ENCODE measurements at places on chromosomes 16 and 17.

DNA sequence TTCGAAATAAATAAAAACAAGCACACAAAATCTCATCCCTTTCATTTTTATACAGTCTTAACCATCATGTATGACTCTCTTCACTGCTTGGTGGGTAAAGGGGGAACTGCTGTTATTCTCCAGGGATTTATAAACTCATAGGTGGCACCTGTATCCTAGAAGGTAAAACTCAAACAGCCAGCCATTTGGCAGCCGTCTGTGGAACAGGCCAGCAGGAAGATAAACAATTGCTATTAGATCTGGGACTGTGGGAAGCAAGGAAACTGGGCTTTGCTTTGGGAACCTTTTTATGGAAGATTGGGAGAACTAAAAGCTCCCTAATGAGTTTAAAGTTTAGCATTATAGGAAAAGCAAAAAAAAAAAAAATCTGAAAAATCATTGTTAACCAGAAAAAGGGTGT, 126.0 kb downstream of the TANGO6 start:
- no peak for DNase-seq

DNA sequence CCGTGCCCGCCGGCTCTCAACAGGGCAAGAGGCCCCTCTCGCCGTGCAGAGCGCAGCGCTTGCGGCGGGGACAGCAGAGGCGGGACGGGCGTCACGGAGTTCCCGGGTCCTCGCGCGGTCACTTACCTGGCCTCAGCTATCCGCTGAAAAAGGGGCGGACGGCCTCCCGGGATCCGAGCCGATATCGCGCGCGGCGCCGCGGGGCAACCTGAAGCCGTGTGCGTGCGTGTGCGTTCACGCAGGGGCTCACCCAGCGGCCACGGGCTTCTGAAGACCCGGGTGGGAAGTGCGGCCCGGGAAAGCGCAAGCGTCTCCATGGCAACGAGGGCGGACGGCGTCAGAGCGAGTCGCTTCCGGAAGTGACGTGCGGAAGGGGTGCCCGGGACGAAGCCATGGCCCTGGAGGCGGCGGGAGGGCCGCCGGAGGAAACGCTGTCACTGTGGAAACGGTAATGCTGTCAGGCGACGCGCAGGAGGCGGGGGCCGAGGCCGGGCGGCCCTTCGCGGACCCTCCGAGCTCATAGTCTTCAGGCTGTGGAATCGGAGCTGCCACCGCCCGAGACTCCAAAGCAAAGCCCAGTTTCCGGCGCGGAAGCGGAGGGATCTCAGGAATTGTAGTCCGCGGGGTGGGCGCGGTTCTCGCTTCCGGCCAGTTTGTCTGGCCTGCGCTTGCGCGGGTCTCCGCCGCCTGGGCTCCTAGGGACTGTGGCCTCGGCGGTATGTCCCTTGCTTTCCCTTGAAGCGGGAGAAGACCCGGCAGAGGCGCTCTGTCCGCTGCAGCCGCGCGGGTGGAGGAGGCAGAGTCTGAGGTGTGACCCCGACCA, at the start of gene ENDOV:
ENDOV (plus strand) TSS at position 365 of the 823 bp plus-strand sequence; CDS start at position 393, 28 bp downstream.
- peak; percentile 97 for DNase-seq

GRCh38 chr17:32341141-32341856, 674 bp downstream of the C17orf75 start:
- DNase-seq = no peak

DNA sequence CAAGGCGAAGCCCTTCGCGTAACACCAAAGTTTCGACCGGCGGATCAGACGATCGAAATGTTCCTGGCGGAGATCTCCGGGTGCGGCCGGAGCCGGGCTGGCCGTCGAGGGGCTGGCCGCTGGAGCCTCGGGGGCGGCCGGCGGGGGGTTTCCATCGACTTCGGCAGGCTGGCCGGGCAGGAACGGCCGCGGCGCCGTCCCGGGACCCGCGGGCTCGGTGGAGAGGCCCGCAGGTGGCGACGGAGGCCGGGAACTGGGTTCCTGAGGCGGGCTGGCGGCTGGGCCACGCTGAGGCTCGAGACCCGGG, 1.1 kb downstream of the EPOP start:
- peak; percentile 78 for DNase-seq

- no peak for DNase-seq
Measured at GRCh38 chr16:4763791-4764190, 3.2 kb downstream of the ZNF500 start.

DNA sequence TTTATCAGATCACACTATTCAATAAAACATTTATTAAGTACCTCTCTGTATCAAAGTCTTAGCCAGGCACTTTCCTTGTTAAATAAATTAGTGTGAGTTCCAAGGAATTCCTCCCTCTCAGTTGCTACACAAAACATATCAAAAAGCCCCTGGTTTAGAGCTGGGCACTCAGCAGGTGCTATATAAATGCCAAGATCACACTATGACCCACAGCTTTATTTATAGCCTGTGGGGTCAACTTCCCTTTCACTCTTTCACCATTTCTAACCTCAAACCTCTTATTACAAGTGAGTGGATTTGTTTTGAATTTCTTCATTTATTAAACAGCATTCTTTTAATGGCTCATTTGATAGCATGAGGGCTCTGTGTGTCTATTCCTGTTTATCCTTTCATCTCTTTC, 112.6 kb upstream of the MPHOSPH6 start:
- DNase-seq = no peak

- peak; percentile 67 for DNase-seq
Measured at GRCh38 chr16:29862383-29862883, 593 bp downstream of the CDIPT start.

- no peak for DNase-seq
Measured at GRCh38 chr17:71849783-71850768, 270.7 kb upstream of the SOX9 start.

DNA sequence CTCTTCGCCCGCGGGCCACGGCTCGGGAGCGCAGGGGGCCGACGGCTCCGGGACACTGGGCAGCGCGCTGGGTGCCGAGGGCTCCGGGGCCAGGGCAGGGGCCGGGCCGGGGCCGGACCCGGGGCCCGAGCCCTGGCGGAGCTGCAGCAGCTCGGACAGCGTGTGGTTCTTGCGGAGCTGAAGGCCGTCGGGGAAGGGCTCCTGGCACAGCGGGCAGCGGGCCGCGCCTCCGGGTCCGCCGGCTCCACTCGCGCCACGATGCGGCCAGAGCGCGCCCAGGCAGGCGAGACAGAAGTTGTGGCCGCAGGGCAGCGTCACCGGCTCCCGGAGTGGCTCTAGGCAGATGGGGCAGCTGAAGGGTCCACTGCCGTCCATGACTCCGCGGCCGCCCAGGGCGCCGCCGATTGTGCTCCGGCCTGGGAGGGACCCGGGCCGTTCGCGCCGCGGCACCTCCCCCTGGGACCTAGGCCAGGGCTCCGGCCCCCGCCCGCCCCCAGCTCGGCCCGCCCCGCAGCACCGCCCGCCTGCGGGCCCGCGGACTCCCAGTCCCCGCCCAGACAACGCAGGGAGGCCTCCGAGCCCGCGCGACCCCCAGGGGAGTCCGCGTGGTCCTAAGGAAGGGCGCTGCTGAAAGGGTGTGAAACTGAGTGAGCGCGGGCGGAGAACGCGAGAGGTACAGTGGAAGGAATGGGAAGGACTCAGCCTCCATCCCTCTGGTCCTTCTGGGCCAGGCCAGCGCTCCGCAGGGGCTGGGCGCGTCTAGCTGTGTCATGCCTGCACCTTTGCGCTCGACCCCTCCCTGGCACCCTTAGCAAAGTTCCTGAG, at the start of gene TRIM47:
TRIM47 (minus strand) TSS at position 408 of the 825 bp plus-strand sequence; CDS start at position 375, 33 bp downstream.
- DNase-seq = peak; percentile 82

DNA sequence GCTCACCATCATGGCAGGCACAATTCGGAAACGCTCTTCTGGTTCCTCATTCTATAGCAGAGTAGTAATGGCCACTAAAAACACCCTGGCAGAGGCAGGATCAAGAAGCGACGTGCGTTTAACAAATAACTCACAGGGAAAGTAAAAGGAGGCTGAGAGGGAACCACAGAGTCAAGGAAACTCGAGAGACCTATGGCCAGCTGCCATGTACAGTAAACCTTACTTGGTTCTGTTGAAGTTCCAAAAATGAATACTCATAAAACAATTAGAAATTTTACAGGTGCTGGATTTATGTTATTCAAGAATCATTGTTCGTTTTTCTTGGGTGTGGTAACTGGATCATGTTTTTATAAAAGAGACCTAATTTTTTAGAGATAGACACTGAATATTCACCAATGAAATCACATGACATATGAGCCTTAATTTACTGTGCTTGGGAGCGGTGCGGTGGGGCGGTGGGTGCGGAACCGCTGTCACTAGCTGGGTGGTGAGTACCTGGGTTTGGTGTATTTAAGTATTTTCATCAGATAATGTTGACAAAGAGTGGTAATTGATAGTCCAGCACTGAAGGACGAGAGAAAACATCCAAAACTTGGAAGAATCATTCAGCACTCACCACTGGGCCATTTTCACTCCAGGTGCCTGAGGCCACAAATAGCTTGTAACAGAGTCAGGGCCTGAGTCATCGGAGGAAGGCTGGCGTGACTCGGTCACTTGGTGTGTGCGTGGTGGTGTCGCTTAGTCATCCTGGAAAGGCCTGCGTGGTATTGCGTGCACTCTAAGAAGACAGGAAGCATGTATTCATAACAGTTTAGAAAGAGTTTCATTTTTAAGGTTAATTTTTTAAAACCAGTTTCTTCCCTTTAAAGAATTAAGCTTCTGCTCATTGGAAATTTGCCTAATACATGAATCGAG, 135.4 kb upstream of the CHMP6 start:
- peak; percentile 99 for DNase-seq

DNA sequence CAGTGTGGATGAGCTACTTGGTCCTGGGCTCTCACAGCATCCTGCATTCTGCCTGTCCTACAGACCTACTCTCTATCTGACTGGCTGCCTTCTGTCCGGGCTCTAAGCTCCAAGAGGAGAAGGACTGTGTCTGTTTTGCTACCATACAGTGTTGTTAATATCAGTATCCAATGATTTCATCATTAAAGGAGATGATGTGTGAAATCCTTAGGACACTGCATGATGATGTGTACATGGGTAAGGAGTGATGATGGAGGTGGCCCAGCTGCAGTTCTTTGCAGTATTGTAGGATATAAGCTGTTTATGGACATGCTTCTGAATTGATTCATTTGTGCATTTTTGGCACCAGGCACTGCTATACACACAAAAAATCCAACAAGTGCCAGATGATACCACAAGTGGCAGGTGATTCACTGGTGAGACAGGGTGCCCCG, 536.9 kb upstream of the CDH11 start:
- DNase-seq = no peak

GRCh38 chr16:64866021-64866420, 255.8 kb downstream of the CDH11 start:
- DNase-seq = no peak

DNA sequence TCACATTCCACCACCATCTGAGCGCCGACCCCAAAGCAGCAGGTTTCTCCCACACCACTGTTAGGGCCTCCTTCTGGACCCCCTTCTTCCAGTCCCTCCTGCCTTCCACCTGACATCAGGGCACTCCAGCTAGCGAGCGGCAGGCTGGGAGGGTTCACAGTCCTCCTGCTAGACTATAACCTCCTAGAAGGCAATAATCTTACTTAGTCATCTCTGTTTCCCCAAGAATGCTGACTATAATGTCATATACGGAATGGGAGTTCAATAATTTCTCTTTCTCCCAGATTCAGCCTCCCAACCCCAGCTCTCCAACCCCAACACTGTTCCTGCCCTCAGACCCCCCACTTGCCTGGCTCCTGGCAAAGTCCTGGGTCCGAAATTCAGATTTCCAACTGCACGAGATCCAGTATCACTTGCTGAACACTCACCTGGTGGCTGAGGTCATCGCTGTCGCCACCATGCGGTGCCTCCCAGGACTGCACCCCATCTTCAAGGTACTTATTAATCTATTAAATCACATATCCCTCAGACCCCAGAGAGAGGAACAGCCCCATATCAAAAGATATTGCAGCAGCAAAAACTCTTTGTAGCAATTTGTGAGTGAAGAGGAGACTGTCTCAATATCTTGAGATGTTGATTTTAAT, 5.6 kb downstream of the ALOX12 start:
- DNase-seq = no peak

DNA sequence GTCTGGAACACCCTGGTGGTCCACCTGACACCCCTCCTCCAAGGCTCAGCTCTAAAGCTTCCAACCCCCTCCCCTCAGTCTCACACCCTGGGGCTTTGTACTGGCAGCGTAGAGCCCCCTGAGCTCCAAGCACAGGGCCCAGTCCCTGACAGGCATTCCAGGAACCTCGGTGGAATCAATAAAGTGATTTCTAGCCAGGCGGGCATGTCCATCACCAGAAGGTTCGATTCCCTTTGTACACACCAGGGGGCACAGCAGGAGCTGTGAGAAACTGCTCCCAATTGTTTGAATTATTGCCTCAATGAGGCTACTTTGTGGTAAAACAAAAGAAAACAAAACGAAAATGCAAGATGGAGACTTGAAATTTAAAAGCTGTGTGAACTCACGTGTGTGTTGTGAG, 51.8 kb downstream of the SMPD3 start:
- DNase-seq = no peak

DNA sequence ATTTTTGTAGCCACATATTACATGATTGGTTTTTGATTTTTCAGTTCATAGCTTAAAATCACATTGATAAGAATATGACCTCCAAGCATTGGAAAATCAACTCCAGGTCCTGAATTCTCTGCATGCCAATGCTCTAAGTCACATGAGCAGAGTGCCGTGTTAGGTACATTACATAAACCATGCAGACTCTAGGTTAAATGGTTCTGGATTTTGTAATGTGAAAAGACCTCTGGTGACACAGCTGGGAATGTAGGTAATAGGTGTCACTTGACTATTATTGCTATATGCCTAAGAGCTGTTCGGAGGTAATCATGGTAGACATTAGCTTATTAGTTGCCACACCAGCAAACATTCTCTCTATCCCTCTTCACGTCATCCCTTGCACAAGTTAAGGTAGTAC, 231.1 kb upstream of the SALL1 start:
- no peak for DNase-seq

GRCh38 chr16:9658164-9658563, 524.1 kb downstream of the GRIN2A start:
- DNase-seq = no peak

- no peak for DNase-seq
Measured at GRCh38 chr16:67878846-67879245, 5.8 kb upstream of the NRN1L start.

- peak; percentile 82 for DNase-seq
Measured at GRCh38 chr17:61454381-61455323, 2.4 kb downstream of the TBX4 start.

- no peak for DNase-seq
Measured at GRCh38 chr17:49842371-49842770, 5.5 kb downstream of the TAC4 start.

GRCh38 chr17:80394629-80395216, 20.2 kb upstream of the ENDOV start:
- DNase-seq = no peak

DNA sequence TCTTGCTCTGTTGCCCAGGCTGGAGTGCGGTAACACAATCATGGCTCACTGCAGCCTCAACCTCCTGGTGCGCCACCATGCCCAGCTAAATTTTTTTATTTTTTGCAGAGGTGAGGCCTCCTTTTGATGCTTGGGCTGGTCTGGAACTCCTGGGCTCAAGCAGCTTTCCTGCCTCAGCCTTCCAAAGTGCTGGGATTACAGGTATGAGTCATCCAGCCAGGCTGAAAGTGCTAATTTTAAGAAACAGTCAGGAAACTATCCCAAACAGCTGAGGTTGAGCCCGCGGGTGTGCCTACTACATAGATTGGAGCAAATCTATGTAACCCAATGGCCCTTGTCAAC, 738 bp upstream of the XPO6 start:
- peak; percentile 70 for DNase-seq
